ENCODE measurements at places on chromosomes 7 and 10. TPM values are rescaled to one million over a fixed set of nuclear protein-coding genes. Genes with fewer than 3 reads are reported as not detected.

Gene SUN3
- total RNA-seq: not detected

Gene ERVW-1
- not detected for total RNA-seq

- no peaks in the 10 kb centered on the region for H3K27me3 ChIP-seq
- H3K36me3 ChIP-seq: no peaks in the 10 kb centered on the region
- H3K4me3 ChIP-seq: no peak overlapping the region
- H3K4me1 ChIP-seq: no peaks in the 10 kb centered on the region
- no peak for DNase-seq
Measured at GRCh38 chr7:106493041-106493731, 167.8 kb downstream of the CCDC71L start.

GRCh38 chr10:17854044-17854652 is 45.0 kb downstream of the MRC1 start:
- no peaks in the 10 kb centered on the region for H3K4me1 ChIP-seq
- no peaks in the 10 kb centered on the region for H3K27me3 ChIP-seq
- no peak overlapping the region for H3K4me3 ChIP-seq
- DNase-seq: no peak
- H3K27ac ChIP-seq: no peak overlapping the region

- no peak overlapping the region for H3K27ac ChIP-seq
- no peak overlapping the region for H3K4me3 ChIP-seq
- peaks cover 18% of the 10 kb centered on the region for H3K27me3 ChIP-seq
- no peaks in the 10 kb centered on the region for H3K36me3 ChIP-seq
Measured at GRCh38 chr10:28880683-28880950, 203.3 kb downstream of the BAMBI start.

All from neural crest cell (in vitro differentiated cells).